Left renal cortex interstitium (tissue), 4 donors: ENCODE measurements at places on chromosomes 7 and 10. TPM values are rescaled to one million over a fixed set of nuclear protein-coding genes. Genes with fewer than 3 reads are reported as not detected.

GRCh38 chr7:143882020-143882603 lies 19.9 kb downstream of the TCAF1 start:
- DNase-seq, result peak; percentile 82

- DNase-seq, result no peak
These were observed 22.1 kb upstream of the PPP1R17 start for GRCh38 chr7:31664890-31665289.

DNA sequence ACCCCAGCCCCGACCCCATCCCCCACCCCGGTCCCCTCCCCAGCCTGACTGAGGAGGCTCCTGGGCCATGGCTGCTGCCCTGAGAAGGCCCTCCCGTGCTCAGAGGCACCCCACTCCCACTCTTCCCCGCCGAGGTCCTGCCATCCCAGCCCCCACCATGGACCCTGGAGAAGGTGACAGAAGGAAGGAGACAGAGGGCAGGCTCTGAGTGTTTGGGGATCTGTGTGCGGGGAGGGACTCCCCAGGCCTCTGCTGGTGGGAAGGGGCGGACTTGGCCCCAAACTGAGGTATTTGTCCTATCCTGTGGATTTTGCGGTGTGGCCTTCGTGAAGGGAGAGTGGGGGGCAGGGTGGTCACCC lies 53.4 kb downstream of the PWWP2B start:
- no peak for DNase-seq

GRCh38 chr7:2260820-2261219 lies 18.8 kb downstream of the NUDT1 start:
- no peak for DNase-seq

- no peak for DNase-seq
These were observed 309.2 kb downstream of the GPR158 start for GRCh38 chr10:25483999-25484398.

GRCh38 chr7:16615228-16615627 lies 30.3 kb downstream of the ANKMY2 start:
- DNase-seq, result no peak

DNA sequence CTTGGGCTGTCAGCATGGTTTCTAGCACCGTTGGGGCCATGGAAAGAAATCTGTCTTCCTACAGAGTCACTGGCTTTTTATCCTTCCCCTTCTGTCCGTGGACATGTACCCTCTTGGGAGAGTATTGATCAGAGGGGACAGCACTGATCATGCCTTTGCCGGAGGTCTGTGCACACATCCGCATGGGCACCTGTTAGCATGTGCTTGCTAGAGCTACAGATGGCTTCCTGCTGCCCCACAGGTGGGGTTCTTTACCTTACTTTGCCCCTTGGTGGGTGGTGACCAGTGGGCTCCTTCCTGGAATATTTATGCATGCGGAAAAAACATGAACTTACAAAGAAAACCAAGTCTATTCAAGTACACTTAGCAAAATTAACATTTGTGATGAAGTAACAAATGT lies 24.9 kb downstream of the RPS24 start:
- DNase-seq, result no peak

- DNase-seq, result no peak
These were observed 78.3 kb upstream of the NRP1 start for GRCh38 chr10:33412653-33413361.

DNA sequence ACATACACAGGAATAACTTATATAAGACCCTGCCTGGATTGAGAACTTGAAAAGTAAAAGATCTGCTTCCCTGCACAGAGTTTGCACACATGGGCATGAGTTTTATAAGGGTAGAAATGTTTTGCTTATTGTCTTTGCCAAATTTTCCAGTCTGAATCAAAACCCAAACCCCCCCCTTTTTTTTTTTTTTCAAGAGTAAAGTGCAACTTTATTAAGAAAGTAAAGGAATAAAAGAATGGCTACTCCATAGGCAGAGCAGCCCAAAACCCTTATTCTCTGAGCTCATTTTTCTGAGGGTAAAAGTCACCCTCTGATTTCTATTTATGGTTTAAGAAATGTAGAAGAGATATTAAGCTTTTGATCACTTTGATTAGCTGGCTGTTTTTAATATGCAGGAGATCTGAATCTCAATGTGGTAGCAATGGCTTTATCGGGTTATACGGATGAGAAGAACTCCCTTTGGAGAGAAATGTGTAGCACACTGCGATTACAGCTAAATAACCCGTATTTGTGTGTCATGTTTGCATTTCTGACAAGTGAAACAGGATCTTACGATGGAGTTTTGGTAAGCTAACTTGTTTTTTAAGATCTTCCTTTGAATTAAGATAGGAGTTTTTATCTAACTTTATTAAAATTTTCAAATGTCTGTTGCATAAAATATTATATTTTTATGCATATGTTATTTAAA lies 18.7 kb downstream of the MIOS start:
- DNase-seq, result no peak

GRCh38 chr10:98460837-98461499 lies 14.2 kb upstream of the HPS1 start:
- DNase-seq, result no peak

Gene SPDYE2B
- polyA plus RNA-seq, result 0.60 TPM

Gene YAE1
- 54.2 TPM for polyA plus RNA-seq

Gene TSC22D4
- 32.3 TPM for polyA plus RNA-seq

Gene SPRN
- 7.5 TPM for polyA plus RNA-seq

Gene NUTM2E
- polyA plus RNA-seq, result not detected

Gene SLC13A1
- polyA plus RNA-seq, result 23.1 TPM
